ENCODE measurements at places on chromosomes 11 and 22.

GRCh38 chr11:7892840-7893254 is 38.2 kb downstream of the OR10A6 start:
- DNase-seq, result peak; percentile 29

DNA sequence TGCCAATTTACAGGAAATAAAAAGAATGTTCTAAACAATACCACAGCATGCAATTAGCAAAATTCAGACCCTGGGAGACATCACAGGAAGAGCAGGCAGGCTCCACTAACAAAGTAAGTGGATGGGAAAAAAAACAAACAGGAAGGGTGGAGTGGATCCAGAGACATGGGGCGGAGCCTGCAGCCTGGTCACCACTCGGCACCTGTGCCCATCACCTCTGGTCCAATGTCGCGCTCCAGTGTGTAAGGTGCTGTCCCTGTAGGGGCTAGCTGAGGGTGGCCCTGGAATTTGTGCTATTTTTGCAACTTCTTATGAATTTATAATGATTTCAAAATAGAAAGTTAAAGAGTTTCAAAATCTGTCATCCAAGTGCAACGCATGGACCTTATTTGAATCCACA is 11.0 kb upstream of the MOB2 start:
- DNase-seq, result no peak

- no peak for DNase-seq
These were observed 44.8 kb upstream of the PTPN5 start for GRCh38 chr11:18836417-18836816.

GRCh38 chr11:118281284-118281683 is 17.2 kb upstream of the MPZL2 start:
- no peak for DNase-seq

DNA sequence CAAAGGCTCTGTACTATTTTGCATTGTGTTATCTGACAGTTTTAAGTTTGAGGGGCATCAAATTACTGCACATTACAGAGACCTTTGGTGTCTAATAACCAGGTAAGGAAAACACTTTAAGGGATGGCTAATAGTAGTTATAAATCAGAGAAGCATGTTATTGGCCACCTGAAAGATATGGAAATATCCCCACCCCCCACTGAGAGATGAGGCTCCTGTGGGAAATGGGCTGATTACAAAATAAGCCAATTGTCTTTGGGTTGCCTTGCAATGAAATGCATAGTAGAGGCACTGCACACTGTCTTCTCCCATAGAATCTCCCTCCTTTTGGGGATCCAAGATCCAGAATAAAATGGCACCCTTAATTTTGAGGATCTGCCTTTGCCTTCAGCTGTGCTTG is 91.0 kb downstream of the IGLL5 start:
- DNase-seq, result no peak

DNA sequence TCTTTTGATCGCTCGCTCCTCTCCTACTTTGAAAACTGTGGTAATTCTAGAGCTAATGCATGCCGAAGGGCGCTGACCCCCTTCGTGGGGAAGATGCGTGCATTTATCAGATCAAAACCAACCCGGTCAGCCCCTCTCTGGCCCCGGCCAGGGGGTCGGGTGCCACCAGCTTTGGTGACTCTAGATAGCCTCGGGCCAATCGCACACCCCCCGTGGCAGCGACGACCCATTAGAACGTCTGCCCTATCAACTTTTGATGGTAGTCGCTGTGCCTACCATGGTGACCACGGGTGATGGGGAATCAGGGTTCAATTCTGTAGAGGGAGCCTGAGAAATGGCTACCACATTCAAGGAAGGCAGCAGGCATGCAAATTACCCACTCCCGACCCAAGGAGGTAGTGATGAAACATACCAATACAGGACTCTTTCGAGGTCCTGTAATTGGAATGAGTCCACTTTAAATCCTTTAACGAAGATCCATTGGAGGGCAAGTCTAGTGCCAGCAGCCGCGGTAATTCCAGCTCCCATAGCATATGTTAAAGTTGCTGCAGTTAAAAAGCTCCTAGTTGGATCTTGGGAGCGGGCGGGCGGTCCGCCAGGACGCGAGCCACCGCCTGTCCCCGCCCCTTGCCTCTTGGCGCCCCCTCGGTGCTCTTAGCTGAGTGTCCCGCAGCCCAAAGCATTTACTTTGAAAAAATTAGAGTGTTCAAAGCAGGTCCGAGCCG is 3898.2 kb upstream of the OR11H1 start:
- no peak for DNase-seq

GRCh38 chr11:11626128-11626527 is 4.3 kb upstream of the GALNT18 start:
- DNase-seq, result no peak

DNA sequence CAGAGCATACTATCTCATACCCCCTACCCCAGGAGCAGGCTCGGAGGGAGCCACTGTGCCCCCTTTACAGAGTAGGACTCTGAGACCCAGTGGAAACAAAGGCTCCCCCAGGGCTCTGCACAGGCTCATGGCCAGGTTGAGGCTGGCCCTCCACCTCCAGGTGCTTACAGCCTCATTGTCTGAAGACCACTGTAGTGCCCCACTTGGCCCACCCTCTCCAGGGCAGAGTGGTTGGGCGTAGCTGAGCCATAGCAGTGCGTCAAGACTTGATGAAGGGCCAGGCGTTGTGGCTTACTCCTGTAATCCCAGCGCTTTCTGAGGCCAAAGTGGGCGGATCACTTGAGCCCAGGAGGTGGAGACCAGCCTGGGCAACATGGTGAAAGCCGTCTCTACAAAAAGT is 1.7 kb downstream of the ANKRD13D start:
- DNase-seq, result no peak

- no peak for DNase-seq
These were observed 20.2 kb downstream of the MYO18B start for GRCh38 chr22:25762147-25762546.

- no peak for DNase-seq
These were observed 114.2 kb upstream of the CADM1 start for GRCh38 chr11:115618428-115618827.

Measured in AG09319 (cell line).